ENCODE measurements at places on chromosomes 2 and 18.

DNA sequence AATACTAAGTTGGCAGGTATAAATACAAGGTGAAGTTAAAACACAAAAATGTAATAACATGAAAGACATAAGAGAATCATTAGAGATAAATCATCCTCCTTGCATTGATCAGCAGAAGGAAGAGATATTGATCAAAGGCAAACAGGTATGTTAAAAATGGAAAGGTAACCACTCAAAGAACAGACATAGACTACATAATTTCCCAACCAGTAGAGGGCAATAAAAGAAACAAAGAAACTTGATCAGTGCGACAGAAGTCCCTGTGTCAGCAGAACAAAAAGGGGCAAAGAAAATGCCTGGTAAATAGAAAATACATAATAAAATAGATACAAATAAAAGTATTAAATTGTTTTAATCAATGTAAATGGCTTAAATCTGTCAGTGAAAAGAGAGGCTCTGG lies 53.6 kb downstream of the FAM228A start:
- DNase-seq: peak; percentile 25

- no peak for DNase-seq
Observed at GRCh38 chr2:150135223-150135883, 352.1 kb downstream of the RND3 start.

- no peak for DNase-seq
Observed at GRCh38 chr2:102081606-102082005, 60.9 kb upstream of the IL1R1 start.

DNA sequence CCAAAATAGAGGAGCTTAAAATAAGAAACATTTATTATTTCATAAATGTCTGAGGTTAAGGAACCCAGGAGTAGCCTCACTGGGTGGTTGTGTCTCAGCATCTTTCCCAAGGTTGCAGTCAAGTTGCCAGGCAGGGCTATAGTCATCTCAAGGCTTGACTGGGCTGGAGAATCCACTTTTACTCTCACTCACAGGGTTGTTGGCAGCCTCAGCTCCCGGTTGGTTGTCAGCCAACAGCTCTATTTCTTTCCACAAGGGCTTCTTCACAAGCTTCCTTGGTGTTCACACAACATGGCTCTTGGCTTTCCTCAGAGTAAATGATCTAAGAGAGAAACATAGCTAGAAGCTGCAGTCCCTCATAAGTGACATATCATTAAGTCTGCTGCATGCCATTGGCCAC lies 55.6 kb upstream of the TEX51 start:
- no peak for DNase-seq

GRCh38 chr2:120398051-120398995 lies 52.4 kb downstream of the INHBB start:
- DNase-seq: peak; percentile 82

GRCh38 chr18:74418023-74418422 lies 39.1 kb downstream of the DIPK1C start:
- no peak for DNase-seq
